ENCODE measurements at places on chromosomes 16 and 17.

DNA sequence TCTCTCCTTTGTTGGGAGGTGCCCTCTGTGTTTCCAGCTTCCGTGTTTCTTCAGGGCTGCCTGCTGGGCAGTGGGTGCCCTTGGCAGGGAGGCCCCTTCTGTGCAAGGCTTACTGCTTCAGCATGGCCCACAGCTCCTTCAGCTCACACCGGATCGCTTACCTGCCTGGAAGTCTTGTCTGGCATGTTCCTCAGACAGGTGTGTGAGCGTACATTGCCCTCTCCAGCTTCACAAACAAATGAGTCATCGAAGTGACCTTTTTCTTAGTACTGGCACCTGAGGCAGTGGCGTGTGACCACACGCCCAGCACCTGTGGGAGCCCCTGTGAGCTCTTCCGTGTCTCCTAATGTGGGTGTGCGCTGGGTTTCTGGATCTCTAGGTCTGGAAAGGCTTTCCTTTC is 3.5 kb downstream of the RAB40C start:
- no peak for DNase-seq

DNA sequence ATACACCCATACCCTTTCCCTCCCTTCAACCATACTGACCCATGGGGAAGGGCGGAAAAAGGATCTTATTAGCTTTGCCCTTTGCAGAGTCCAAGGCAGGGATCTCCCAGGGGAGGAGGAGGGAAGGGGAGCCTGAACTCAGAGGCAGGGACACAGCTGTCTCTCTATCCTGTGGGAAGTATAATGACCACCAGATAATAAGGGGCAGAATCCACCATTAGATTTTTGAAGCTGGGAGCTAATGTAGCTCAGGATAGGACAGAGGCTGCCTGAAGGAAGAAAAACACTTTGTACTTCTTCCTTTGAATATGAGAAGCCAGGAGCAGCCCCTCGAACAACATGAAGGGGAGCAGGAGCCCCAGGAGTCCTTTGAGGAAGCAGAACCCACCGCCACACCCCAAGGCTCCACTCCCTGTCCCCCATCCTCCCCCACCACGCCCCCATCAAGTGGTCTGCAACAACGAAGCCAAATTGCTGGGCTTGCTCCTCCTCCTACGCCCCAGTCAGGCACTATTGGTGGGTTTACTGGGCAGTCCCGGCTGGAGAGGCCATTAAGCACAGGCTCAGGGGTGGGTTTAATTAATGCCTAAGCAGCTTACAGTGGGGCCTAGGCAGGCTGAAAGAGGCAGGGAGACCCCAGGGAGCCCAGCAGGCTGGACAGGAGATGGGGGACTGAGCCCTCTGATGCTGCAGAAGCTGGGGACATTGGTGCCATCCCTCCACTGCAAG is 5.3 kb downstream of the MPP2 start:
- DNase-seq, result no peak

DNA sequence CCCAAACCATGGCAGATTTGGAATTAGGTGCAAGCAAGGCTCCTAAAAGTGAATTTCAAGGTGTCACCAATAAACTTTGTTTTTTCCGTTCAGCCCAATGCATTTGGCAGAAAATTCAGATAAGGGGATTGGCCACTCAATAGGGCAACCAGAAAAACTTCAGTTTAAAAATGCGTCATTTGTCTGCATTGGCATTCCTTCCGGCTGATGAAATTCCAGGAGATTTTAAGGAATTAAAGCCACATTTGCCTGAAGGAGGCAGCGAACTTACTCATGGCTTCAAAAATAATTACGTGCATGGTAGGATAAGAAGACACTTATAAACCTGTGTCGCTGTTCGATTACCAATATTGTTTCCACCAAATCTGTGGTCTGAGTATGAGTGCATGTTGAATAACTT is 151.9 kb downstream of the SALL1 start:
- no peak for DNase-seq

GRCh38 chr16:54411544-54411943 is 125.0 kb upstream of the IRX3 start:
- DNase-seq, result no peak

- no peak for DNase-seq
Measured at GRCh38 chr17:10117581-10118001, 80.8 kb downstream of the GAS7 start.

DNA sequence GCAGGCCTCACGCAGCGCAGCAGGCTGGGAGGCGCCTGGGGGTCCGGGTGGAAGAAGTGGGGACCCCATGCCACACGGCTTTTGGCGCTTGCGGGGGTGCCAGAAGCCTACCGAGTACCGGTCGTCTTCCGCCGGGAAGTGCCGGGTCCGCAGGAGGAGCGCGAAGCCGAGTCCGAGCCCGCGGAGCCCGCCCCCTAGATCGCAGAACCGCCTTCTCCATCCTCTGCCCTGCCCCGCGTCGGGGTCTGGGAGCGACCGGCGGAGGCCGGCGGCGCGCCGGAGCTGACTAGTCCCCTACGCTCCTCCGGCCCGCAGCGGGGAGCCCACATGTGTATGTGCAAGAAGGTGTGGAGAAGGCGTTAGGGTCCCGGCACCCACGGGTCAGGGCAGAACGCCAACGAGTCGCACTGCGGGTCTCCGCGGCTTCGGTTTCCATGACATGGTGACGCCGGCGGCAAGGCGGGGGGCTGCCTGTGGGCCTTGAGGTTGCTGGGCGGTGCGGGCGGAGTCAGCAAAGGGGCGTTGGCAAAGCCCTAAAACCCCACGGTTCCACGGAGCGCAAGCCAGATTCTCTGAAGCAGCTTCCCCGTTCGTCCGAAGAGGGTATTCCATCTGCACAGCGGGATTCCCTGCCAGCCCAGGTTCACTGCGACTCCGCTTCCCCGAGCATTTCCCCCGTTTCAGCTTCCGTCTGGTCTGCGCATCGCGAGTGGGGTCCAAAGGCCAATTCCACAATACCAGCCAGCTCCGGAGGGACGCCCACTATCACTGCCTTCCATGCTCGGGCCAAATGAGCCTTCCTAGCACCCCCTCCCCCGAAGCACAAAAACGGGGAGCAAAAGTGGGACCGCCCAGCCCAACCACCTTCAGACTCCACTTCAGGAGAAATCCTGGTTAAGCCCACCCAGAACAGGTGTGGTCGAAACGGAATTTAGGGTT is 2.3 kb upstream of the LHX1 start:
- no peak for DNase-seq

- DNase-seq, result no peak
Measured at GRCh38 chr17:58402047-58402446, 15.3 kb downstream of the RNF43 start.

DNA sequence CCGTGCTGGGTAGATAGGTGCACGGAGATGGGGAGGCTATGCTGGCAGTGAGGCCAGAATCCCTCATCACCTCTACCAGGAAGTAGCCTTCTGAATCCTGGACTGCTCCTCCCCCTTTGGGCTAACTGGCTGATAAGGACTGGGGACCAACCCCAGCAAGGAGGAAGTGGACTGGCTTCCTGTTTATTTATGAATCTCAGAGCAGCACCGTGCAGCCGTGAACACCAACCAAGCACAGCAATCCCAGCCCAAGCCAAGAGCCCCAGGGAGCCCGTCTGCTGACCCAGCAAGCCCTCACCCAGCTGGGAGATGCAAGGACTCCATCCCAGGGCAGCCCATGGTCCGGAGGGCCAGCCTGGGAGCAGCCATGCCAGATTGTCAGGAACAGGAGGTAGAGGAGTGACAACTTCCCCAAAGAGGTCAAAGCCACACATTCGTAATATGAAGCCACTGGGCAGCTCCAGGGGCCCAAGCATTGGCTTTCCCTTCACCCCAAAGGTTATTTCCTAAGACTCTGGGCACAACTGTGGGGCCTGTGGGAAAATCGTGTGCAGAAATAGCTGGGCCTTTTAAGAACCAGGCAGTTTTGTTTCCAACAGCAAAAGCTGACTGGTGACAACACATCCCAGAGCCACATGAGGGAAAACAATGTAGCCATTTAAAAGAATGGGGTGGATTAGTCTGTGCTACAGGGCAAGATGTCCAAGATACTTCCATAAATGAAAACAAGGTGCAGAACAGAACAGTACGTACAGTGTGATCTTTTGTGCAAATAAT is 23.9 kb downstream of the PHB1 start:
- peak; percentile 22 for DNase-seq

All from CD4-positive, alpha-beta T cell treated with Interleukin-6 for 4 hours (primary cell).